Hematopoietic multipotent progenitor cell treated with erythropoietin and hydrocortisone succinate and interleukin-3 and kit ligand, for 17 days (in vitro differentiated cells): ENCODE measurements at places on chromosomes 11 and 22.
A peak's percentile ranks its signal among the peaks of the same experiment; 100 is the strongest.

DNA sequence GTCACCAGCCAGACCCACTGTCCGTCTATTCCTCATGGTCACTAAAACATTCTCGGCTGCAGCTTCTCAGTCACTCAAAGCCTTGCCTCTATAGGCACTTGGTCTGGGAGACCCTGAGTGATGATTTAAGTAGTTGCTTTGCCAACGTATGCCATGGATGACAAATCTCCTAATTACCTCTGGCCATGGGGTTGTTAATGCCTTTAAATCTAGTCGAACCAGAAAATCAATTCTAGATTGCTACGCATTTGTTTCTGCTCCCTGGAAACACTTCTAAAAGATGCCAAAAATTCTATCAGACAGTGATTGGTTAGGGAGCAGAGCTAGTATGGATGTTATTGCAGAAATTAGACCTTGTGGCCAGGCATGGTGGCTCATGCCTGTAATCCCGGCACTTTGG, 57.0 kb upstream of the RTL6 start:
- DNase-seq = no peak

DNA sequence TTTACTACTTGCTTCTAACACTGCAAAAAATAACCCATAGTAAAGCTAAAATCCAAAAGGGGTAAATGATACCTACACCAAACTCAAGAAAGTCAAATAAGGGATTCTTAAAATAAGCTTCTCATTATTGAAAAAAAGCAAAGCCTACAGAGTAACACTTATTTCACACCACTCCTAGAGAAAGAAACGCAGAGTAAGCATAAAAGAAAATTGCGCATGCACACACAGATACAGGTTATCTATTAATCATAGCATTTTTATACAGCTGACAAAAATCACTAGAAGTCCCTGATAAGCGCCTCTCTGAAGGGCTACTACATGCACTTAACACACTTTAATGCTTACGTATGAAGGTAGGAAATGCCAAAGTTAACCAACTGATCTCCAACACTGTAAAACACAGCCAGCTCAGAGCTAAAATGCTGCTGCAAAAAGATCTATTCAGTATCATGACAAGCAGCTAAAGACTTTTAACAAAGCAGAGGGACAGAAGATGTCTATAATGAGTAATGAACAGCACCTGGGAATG, 14.0 kb downstream of the RBFOX2 start:
- DNase-seq = no peak

GRCh38 chr11:125951731-125952130, 5.9 kb downstream of the VSIG10L2 start:
- DNase-seq = no peak

GRCh38 chr22:42915980-42916765, 59.1 kb upstream of the ARFGAP3 start:
- no peak for DNase-seq

DNA sequence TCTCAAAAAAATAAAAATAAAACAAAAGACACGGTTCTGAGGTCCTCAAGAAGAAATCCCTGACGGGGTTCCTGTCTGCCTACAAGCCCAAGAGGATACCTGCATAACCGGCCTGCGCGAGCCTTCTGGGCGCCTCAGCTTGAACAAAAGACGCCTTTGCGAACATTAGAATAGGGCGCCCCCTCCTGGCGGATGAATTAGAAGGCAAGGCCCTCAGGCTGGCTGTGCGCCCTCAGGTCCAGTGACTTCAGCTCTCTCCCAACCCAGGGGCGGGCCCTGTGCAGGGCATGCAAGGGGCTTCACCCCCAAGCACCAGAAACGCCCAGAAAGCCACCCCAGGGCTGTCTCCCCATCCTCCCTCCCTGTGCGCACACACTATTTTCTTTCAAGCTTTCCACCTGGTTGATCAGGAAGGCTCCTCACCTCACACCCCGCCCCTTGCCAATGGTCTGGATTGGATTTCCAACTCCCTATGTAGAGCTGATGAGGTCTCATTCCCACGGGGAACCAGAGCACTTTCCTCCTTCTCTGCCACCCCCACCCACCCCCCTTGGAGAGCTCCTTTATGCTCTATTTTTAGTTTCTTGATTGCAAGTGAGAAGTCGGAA, 273.3 kb downstream of the BUD13 start:
- DNase-seq = peak; percentile 21

DNA sequence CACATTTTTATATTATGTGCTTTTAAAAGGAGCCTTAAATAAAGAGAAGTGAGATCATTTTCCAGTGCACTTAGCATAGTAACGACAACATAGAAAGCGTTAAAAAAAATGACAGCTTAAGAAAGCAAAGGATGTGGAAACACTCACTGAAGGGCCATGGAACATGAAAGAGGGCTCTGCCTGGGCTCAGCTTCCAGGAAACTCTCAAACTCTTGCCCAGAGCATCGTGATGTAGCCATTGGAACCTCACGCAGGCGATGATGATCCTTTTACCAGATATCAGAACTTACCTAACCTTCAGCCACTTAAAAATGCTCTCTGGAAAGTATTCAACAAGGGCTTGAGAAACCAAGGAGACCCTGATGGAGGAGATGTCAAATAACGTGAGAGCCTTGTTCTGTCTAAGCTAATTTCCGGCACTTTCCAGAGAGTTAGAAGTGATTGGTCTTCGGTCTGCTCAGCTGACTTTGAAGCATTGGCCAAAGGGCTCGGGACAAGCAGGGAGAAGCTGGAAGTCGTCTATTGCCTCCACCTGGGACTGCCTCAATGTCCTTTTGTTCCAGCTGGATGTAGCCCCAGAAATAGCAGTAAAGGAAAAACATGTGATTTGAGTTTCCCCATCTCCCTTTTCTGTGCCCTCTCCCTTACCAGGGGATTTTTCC, 21.5 kb upstream of the ETS1 start:
- DNase-seq = no peak

DNA sequence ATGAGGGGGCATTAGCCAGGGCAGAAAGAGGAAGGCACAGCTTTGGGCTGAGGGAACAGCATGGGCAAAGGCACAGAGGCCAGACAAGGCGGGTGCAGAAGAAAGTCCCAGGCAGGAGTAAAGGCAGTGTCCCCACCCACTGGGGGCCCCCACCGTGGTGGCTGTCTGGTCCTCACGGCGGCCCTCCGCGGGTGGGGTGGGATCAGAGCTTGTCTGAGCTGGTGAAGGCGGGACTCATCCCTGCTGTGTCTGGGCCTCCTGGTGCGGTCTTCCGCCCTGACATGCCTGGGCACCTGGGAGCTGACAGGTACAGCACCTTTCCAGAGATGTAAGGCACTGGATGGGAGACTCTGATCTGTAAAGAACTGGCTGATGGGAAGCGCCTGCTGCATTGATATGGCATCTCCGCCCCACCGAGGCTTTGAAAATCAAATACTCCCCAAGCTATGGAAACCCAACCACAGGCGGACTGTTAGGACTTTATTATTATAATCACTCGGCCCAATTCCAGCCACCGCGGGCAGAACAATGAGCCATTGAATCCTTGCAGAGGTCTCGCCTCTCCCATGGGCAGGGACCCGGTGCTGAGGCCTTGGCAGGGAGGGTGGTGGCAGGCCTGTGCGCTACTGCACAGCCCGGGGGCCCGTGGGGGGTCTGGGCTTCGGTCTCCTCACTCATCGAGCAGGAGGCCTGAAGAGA, 14.2 kb upstream of the GNB1L start:
- no peak for DNase-seq

DNA sequence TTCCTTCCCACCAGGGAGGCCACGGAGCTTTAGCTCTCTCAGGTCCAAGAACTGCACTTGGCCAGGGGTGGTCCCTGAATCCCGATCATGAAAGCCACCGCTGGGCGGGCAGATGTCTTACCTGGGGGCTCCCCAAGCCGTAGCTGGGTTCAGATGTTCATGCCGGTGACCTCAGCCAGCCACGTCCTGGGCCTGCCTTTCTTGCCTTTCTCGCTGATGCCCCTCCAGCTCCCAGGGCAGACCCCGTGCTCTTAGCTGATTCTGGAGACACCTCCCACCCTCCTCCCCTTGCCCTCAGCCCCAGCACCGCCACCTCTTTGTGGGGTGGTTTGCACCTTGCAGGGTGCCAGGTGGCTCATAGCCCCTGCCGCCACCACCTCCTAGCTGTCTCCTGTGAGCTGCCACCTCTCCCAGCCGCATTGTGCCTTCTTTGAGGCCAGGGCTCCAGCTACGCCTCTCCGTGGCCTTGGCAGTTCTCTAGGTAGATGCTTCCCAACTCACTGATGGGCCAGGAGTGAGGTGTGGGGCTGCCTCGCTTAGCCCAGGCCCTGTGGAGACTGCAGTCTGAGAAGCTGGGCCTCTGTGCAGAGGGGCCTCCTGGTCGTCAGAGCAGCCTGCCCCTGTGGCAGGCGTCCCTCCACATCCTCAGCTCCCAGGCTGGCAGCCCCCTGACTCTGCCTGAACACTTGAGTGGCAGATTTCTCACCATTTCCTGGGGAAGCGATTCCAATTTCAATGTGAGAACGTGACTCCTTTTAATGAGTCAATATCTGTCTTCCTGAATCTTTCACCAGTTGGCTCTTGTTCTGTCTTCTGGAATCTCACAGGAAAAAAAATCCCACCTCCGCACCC, 97.6 kb upstream of the B3GAT1 start:
- no peak for DNase-seq

GRCh38 chr11:109680127-109680526, 258.1 kb downstream of the C11orf87 start:
- no peak for DNase-seq

DNA sequence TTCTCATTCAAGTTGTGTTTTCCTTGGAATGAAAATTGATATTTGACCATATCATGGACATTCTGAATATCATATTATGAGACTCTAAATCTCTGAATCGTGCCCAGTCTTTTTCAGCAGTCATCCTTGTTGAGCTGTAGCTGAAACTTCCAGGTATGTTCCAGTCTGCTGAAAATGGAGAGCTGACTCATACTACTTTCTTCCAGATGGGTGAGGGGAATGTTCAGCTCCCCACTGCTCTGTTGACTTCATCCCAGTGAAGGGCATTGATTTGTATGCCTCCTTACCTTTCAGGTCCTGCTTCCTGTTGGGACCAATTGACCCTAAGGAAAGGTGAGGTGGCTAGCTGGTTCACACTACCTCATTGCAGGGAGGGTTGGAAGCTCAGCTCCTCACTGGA, 3.5 kb downstream of the OR5P2 start:
- no peak for DNase-seq

- DNase-seq = no peak
Measured at GRCh38 chr22:25120761-25121212, 78.9 kb upstream of the CRYBB3 start.

DNA sequence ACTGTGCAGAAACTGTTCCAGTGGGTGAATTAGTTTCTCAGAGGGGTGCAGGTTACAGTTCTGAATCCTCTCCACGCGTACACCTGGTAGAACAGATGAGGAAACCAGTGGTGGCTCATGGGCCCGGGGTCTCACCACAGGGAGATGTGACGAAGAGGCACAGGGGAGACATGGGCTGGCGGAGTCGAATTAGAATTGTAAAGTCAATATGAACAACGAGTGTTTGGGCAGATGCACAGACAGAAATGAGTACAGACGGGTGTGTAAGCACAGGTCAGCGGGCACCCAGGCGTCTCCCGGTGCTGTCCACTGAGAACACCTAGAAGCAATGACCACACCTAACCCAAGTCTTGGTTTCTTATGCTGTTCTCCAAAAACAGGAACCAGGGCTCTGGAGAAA, 41.8 kb downstream of the GNB1L start:
- DNase-seq = no peak

DNA sequence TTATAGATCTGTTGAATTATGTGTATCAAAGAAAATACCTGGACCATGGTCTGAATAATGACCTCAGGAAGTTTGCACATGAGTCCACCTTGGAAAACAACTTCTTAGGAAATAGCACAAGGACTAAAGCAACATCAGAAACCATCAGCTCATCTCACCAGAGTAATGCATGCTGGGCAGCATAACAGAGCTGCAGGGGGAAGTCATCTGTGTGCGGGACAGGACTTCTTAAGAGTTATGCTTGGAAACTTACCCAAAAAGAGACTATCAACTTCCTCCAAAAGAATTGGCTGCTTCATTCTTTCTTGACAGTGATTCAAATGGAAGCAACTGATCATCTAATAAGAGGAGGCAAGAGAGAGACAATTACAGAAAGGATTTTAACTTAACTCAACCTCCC, 2.5 kb downstream of the OR56B4 start:
- DNase-seq = no peak

DNA sequence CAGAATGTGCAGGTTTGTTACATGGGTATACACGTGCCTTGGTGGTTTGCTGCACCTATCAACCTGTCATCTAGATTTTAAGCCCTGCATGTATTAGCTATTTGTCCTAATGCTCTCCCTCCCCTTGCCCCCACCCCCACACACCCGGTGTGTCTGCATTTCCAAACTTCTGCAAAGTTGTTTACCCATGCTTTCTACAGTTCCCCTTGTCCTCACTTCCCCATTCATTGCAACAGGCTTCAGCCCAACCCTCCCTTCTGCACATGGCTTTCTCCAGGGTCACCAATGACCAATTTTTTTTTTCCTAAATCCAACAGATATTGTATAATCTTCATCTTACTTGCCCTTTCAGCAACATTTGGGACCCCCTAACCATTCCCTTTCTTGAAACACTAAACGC, 32.0 kb upstream of the NUP50 start:
- DNase-seq = no peak

DNA sequence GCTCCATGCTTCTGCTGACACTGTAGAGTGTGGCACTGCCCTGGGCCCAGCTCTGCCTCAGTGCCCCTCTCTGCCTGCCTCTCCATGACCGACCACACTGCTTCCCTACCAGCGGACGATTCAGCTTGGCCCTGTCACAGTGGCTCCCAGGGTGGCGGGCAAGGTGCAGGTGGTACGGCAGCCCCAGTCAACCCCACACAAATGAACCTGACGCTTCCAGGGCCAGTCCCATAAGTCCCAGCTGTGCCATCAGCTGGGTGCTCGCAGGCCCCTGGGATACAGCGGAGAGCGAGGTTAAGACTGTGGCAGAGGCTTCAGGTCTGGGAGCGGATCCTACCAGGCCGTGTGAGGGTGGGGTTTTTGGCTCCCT, 134.8 kb downstream of the LDLRAD3 start:
- no peak for DNase-seq

GRCh38 chr11:121312483-121312882, 19.9 kb downstream of the SC5D start:
- no peak for DNase-seq

DNA sequence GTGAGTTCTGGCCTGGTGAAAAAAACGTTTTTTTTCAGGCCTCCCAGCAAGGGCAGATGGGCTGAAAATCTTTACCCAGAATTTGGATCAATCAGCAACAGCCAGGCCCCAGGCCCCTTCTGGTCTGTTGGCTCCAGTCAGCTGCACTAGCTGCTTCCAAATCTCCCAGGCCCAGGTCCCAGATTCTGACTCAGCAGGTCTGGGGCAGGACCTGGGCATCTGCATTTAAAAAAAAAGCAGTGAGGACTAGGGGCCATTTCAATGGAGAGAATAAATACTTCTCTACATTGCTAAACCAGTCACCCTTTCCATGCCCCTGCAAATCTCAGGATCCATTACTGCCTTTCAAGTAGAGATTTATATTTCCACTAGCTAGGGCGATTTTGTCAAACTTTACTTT, 4.3 kb downstream of the SLC15A3 start:
- DNase-seq = no peak
